Karpas-422 (cell line): ENCODE measurements at places on chromosomes 12 and 14. TPM values are rescaled to one million over a fixed set of nuclear protein-coding genes. Genes with fewer than 3 reads are reported as not detected.
A peak's percentile ranks its signal among the peaks of the same experiment; 100 is the strongest.

GRCh38 chr14:78202976-78203375 is 32.8 kb downstream of the NRXN3 start:
- H3K36me3 ChIP-seq: no peaks in the 10 kb centered on the region
- no peak for DNase-seq
- no peak overlapping the region for H3K4me3 ChIP-seq
- H3K27ac ChIP-seq: no peak overlapping the region
- no peaks in the 10 kb centered on the region; the same call in 1 of the 2 replicates for H3K4me1 ChIP-seq

GRCh38 chr14:29836395-29836794 is 91.3 kb downstream of the PRKD1 start:
- no peak overlapping the region for H3K4me3 ChIP-seq
- H3K27me3 ChIP-seq: no peaks in the 10 kb centered on the region
- DNase-seq: no peak
- H3K36me3 ChIP-seq: no peaks in the 10 kb centered on the region

DNA sequence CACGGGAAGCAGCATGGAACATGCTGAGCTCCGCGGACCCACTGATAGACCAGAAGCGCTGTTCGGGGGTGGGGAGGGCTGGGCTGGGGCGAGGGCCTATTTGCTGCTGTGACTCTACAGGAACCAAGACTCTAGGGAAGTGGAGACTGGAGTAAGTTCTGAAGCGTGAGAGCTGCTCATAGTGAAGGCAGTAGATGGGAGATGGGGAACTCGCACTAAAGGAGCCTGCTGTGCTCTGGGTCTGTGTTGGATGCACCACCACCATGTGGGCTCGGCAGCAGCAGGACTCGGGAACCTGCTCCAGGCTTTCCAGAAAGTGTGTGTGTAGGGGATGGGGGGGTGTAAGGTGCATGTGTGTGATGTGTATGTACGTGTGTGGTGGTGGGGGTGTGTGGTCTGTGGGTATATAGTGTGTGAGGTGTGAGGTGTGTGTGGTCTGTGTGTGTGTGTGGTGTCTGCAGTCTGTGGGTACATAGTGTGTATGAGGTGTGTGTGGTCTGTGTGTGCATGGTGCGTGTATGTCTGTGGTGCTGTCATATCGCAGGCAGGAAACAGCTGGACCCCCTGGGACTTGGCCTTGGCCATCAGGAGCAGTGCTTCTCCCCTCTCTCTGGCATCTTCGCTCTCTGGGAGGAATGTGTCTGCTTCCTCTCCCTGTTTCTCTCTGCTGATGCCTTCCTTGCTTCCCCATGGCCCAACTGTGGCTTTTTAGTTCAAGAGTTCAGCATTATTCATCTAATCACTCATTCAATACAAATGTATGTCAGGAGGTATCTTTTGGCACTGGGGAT is 378.9 kb downstream of the FUT8 start:
- H3K36me3 ChIP-seq: no peaks in the 10 kb centered on the region
- no peaks in the 10 kb centered on the region for H3K4me1 ChIP-seq
- H3K4me3 ChIP-seq: no peak overlapping the region
- H3K27ac ChIP-seq: no peak overlapping the region
- DNase-seq: no peak

DNA sequence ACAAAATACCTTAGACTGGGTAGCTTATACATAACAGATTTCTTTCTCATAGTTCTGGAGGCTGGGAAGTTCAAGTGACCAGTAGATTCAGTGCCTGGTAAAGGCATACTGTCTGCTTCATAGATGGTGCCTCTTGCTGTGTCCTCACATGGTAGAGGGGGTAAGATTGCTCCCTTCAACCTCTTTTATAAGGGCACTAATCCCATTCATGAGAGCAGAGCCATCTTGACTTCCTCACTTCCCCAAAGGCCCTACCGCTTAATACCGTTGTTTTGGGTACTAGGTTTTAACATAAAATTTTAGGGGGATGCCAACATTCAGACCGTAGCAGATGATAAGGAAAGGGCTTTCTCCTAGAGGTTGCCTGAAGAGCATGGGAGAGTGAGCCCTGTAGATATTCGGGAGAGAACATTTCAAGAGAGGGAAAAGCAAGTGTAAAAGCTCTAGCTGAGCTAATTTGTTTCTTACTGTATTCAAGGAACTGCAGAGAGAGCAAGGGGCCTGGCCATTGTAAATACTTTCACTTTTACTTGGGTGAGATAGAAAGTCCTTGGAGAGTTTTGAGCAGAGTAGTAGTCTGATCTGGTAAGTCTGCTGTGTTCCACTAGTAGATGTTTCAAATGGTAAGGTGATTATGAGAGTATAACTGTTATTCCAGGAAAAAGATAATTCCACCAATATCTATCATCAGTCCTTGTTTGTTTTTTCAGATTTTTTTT is 27.3 kb downstream of the FRS2 start:
- no peaks in the 10 kb centered on the region for H3K27me3 ChIP-seq
- peak overlapping the region; percentile 54 for H3K27ac ChIP-seq
- peak overlapping the region; percentile 15; the same call in 1 of the 2 replicates for H3K4me3 ChIP-seq
- peak; percentile 50 for DNase-seq

The SLC22A17 gene
- total RNA-seq: not detected in 2 replicates

The ATL1 gene
- 0.18 and 3.3 TPM in 2 replicates for total RNA-seq

The DIO3 gene
- not detected in 2 replicates for total RNA-seq

The PZP gene
- total RNA-seq: not detected in 2 replicates
